Calu3 (cell line): ENCODE measurements at places on chromosomes 11 and 22. TPM values are rescaled to one million over a fixed set of nuclear protein-coding genes. Genes with fewer than 3 reads are reported as not detected.
A peak's percentile ranks its signal among the peaks of the same experiment; 100 is the strongest.

The CELSR1 gene
- total RNA-seq: 40.8 and 45.5 TPM in 2 replicates

The GLB1L2 gene
- total RNA-seq: 15.5 and 19.0 TPM in 2 replicates

GRCh38 chr11:86047275-86047991 is 21.5 kb downstream of the PICALM start:
- DNase-seq: no peak

- peak; percentile 20 for DNase-seq
Observed at GRCh38 chr11:122633219-122633829, 22.2 kb upstream of the UBASH3B start.

- no peak for DNase-seq
Observed at GRCh38 chr11:106848526-106848925, 169.8 kb downstream of the GUCY1A2 start.

The MS4A4A gene
- total RNA-seq: not detected in 2 replicates

DNA sequence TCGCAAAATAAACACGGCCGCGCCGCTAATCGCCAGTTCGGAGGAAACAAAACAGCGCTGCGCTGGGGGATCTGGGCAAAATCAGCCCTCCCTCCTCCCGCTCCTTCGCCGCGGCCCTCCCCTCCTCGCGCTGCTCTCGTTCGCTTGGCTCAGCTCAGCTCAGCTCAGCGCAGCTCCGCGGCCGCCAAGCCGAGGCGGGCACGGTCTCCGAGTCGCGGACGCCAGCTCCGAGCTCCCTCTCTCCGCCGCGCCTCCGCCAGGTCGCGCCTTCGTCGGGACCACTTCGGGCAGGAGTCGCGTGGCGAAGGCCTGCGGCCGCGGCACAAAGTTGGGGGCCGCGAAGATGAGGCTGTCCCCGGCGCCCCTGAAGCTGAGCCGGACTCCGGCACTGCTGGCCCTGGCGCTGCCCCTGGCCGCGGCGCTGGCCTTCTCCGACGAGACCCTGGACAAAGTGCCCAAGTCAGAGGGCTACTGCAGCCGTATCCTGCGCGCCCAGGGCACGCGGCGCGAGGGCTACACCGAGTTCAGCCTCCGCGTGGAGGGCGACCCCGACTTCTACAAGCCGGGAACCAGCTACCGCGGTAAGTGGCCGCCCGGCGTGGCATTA is at the start of gene SPON1:
SPON1 (plus strand) TSS at position 162 of the 607 bp plus-strand sequence; CDS start at position 344, 182 bp downstream.
- DNase-seq: no peak

- DNase-seq: no peak
Observed at GRCh38 chr11:64881476-64881875, 3.1 kb upstream of the EHD1 start.

DNA sequence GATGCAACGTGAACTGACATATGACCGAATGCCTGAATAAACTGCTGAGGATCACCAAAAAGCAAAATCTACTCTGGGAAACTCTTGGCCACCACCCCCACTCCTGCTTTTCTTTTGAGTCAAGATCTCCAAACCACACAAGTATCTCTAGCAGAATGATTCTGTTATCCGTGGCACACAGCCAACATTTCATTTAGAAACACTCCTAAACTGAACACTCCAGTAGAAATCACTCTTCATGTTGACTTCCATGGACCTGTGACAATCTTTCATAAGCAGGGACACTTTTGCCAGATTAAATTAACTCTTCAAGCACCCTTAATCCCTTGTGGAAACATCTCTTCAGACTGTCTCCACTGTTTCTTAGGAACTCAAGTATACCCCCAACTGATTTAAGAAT is 44.4 kb downstream of the VSIG10L2 start:
- no peak for DNase-seq

DNA sequence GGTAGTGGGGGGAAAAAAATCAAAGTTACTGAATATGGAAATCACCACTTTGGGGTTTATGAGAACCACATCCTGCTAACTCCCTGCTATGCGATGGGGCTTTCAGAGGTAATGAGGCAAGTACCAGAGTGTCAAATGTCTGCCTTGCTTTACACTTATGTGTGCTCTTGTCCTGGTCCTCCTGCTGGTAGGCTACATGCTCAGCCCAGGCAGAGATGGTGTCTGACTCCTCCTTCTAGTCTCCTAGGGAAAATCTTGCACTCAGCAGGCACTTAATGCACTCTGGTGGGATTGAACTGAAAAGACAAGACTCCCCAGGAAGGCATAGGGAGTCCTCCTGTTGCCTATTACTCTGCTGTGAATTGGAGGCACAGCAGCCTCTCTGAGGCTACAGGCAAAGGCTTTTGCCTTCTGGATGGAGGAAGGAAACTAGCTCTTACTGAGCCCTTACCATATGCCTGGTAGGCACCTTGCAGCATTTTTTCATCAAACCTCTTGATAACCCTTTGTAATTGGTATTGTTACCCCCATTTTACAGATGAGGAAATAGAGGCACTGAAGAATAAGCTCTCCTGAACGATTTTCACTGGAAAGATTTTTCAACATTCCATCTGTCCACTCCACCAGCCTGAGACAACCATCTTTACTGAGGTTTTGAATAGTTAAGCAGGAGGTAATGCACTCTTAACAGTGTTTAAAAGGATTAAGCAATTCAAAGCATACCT is 132.1 kb upstream of the PAX6 start:
- DNase-seq: no peak

DNA sequence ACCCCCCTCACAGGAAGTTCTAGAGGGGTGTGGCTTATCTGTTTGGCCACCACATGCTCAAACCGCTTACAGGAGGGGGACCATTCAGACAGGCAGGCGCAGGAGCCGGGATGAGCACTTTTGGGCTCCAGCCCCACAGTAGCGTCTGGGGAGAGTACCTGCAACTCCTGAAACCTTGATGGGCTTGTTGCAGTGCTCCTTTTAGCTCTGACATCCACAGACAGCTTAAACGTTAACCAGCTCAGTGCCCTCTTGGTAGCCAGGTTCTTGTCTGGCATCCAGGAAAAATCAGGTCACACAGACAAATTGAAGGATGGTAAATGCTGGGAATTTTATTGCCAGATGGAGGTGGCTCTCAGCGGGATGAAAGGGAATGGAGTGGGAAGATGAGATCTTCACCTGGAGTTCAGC is 326.3 kb downstream of the ETS1 start:
- no peak for DNase-seq

The OR10D3 gene
- total RNA-seq: not detected in 2 replicates

The PAX6 gene
- total RNA-seq: 0.24 and 0.87 TPM in 2 replicates

The ARL14EP gene
- 17.6 and 24.2 TPM in 2 replicates for total RNA-seq

GRCh38 chr22:42289671-42290541 is 19.5 kb upstream of the TCF20 start:
- DNase-seq: no peak

DNA sequence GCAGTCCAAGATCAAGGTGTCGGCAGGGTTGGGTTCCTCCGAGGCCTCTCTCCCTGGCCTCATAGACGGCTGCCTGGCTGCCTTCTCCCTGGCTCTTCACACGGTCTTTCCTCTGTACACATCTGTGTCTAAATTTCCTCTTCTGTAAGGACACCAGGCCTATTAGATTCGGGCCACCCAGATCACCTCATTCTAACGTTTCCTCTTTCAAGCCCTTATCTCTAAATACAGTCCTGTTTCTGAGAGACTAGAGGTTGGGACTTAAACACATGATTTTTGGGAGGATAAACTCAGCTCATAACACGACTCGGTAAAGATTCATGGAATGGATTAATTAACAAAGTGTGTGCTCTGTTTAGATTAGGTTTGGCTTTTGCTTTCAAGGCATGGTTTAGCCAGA is 136.0 kb upstream of the SORL1-AS1 start:
- DNase-seq: no peak

DNA sequence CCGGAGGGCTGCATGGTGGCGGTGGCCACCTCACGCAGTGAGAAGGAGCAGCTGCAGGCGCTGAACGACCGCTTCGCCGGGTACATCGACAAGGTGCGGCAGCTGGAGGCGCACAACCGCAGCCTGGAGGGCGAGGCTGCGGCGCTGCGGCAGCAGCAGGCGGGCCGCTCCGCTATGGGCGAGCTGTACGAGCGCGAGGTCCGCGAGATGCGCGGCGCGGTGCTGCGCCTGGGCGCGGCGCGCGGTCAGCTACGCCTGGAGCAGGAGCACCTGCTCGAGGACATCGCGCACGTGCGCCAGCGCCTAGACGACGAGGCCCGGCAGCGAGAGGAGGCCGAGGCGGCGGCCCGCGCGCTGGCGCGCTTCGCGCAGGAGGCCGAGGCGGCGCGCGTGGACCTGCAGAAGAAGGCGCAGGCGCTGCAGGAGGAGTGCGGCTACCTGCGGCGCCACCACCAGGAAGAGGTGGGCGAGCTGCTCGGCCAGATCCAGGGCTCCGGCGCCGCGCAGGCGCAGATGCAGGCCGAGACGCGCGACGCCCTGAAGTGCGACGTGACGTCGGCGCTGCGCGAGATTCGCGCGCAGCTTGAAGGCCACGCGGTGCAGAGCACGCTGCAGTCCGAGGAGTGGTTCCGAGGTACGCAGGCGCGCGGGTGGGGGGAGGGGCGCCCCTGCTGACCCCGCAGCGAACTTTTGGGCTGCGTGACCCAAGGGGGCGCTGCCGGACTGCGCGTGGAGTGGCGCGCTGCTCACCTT is 670 bp downstream of the NEFH start:
- no peak for DNase-seq

The PVALB gene
- total RNA-seq: not detected in 2 replicates

The RIMBP3B gene
- 0.17 TPM in 1 of 2 replicates, not detected in the other for total RNA-seq

- DNase-seq: no peak
Observed at GRCh38 chr11:132139181-132139580, 768.8 kb downstream of the NTM start.

DNA sequence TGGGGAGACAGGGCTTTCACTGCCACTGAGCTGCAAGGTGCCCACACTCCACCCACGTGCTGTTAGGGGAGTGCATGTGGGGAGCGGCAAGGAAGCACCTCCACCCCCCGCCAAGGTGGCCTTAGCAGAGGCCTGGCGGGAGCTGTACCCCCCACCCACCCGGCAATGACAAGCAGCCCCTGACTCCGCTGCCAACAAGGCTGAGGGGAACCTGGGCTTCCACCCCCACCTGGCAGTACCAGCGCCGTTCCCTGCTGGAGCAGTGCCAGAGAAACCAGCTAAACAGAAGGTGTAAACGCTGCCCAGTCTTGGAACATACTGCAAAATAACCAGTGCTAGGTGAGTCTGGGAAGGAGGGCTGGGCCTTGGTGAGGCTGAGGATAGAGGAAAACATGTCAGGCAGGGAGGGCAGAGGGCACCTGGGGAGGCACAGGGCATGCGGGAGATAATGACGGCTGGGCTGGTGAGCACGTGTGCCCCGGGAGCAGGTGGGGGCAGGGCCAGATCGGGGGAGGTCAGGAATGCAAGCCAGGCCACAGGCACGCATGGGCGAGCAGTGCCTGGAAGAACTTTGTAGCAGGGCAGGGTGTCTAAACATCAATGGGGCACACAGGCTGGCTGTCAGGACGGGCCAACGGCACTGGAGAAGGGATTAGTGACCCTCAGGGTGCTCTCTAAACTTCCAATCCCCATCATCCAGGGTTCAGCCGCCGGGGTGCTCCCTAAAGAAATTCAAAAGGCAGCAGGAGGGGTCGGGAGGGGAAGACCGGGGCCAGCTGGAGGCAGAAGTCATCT is 6.6 kb downstream of the CERK start:
- peak; percentile 73 for DNase-seq

GRCh38 chr11:134068829-134069425 is at the start of gene JAM3:
Gene JAM3 (plus strand): TSS chr11:134069072. CDS start chr11:134069084, 12 bp downstream.
- DNase-seq: no peak

The KRTAP5-7 gene
- not detected in 2 replicates for total RNA-seq

The MRGPRE gene
- total RNA-seq: not detected in 2 replicates

GRCh38 chr11:133842053-133842452 is 3.3 kb downstream of the SPATA19 start:
- no peak for DNase-seq

DNA sequence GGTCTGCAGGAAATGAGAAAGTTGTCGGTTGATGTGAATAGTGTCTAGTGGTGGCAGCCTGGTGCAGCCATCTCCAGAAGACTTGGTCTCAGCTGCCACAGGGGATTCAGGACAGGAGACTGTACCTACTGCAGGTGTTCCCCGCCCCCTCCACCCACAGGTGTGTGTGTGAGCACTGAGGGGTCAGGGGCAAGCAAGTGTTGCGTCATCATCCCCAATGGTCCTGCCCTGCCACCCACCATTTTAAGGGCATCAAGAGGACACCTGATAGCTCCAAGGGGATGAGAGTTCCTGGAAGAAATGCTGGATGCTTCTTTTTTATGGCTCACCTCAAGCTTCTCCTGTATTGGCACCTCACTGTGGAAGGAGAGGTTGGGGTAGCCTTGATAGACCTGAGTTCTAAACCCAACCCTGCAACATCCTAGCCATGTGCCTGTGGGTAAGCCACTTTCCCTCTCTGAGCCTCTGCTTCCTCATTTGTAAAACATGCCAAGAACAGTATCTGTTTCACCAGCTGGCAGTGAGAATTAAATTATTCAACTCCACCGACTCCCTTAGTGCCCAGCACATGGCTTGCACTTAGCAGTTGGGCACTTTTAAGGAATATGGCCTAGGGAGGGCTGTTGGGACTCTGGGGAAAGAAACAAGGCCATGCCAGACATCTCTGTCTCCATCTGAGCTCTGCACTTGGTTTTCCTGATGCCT is 6.1 kb downstream of the C11orf91 start:
- DNase-seq: peak; percentile 40

GRCh38 chr22:28222976-28223745 is 304.1 kb upstream of the PITPNB start:
- no peak for DNase-seq

GRCh38 chr11:95228081-95228749 is 2.8 kb downstream of the SESN3 start:
- DNase-seq: no peak

The NLRP14 gene
- total RNA-seq: not detected in 2 replicates

DNA sequence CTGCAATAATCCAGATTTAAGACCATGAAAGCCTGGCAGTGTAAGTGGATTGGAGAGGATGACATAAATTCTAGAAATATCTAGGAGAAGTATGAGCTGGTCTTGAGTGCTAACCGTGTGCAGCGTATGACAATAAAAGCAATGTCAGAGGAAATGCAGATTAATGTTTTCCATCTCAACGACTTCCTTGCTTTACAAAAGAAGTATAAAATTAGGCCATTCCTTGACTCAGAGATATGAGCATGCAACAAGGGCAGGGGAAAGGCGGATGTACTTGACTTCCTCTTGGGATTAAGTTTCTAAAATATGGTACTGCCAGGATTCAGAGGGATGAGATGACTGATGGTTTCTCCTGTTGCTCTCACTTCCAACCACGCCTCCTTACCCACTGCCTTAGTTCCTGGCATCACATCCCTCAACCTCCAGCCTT is 32.3 kb downstream of the ADAMTS15 start:
- DNase-seq: no peak

DNA sequence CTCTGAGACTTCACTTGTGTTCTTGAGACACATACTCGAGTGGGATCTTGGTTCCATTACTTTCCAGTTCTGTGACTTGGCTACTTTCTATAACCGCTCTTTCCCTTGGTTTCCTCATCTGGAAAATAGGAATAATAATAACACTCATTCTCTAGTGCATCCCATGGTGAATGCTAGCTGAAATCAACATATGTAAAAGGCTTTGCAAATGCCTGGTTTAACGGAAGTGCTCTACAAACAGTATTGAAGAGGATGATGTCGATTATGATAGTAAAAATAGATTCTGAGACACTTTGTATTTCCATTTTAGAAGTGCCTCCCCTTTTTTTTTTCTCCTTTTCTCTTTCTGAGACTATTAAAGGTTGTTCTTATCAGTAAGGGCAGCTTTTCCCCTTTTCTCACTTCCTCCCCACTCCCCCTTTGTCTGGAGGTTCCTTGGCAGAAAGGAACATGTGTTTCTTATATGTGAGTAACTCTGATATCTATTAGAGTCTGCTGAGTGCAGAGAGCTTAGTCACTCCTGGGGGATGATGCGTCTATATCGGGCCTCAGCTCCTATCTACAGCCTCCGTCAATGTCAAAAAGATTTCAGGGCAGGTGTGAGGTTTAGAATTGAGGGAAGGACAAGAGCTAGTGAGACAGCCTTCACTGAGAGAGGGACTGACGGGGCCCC is 489.3 kb downstream of the NTM start:
- no peak for DNase-seq

GRCh38 chr11:116219171-116219635 is 553.6 kb downstream of the BUD13 start:
- DNase-seq: no peak
